Stimulated activated CD8-positive, alpha-beta memory T cell treated with anti-CD3 and anti-CD28 coated beads, Interleukin-15, amount 100 ng/mL, for 4 hours (primary cell): ENCODE measurements at places on chromosomes 12 and 14.

GRCh38 chr12:83005534-83006197, 319.0 kb downstream of the TMTC2 start:
- no peak for DNase-seq

DNA sequence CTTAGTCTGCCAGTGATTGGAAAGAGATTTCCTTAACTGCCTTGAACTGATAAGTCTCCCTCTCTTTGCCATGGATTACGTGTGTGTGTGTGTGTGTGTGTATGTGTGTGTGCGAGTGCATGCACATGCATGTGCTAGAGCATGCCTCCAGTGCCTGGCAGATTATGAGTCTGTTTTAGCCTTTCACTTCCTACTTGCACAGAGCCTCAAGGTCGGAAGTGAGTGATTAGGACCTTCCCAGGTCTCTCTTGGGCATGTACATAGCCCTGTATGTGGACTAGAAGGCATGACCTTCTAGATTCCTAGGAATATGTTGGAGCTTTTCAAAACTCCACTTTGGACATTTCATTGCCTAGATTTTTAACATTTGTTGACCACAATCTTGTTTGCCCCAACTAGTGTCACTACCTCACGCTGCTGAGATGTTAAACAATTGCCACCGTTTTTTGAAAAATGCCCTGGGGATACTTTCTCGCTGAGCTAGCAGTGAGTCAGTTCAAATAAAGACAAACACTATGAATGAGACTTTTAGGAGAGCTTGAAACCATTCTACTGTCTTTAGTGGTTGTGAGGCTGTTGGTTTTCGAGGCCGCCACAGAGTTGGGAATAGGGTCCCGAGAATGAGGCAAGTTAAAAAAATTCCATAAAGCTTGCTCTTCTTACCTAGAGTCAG, 28.2 kb downstream of the KIAA0586 start:
- no peak for DNase-seq

DNA sequence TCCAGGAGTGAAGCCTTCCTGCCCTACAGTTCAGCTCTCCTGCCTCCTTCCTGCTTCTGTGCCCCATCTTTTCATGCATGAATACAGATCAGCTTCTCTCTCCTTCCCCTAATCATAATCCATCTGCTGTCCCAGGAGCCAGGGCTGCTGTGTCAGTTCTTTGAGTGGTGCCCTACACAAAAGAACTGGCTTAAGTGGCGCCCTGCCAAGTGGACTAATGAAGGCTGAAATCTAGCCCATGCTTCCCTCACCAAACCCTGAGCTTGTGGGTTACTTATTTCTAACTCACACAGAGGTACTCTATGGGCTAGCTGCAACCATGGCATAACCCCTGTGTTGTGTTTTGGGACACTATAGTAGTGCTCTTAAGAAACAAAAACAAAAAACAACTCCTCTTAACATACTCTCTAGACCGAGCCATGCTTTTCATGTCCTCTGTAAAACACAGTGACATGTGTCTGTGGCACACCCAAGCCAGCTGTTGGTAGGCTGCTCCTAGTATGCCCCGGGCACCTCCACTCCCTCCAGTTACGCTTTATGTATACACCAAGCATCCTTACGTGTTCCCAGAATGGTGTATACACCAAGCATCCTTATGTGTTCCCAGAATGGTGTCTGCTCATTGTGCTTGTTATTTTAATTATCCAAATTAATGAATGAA, 19.3 kb upstream of the ETV6 start:
- no peak for DNase-seq

DNA sequence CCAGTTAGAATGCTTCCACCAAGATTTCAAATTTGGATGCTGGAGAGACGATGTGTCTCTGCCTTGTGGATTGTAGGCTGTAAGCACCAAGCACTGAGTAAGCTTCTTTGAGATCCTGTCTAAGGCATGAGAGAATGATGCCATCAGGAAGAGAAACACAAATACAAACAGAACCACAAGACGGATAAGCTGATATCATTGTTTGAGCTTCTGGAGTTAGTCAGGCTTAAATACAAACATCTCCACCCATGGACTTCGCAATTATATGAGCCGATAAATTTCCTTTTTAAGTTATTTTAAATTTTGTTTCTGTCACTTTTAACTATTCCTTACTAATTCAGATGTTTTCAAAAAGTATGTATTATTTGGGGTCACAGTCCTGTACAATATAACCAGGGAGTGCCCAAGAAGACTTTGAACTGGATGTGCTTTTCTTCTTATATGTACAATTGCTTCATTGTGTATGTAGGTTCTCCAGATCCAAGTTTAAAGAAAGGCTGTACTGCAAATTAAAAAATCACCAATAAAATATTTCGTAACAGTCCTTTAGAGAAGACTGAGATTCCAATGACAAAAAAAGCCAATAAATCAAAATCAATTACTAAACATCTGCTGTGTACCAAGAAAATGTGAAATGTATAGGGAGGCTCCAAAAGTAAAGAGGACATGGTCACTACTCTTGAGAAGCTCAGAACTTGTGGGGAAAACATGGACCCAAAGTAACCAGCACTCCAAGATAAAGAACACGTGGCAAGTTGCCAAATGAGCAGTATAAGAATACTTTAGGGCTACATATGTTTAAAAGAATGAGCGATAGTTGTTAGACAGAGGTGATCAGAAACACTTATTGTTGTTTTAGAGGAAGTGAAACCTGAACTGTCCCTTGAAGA, 274.1 kb downstream of the ADAMTS20 start:
- no peak for DNase-seq

DNA sequence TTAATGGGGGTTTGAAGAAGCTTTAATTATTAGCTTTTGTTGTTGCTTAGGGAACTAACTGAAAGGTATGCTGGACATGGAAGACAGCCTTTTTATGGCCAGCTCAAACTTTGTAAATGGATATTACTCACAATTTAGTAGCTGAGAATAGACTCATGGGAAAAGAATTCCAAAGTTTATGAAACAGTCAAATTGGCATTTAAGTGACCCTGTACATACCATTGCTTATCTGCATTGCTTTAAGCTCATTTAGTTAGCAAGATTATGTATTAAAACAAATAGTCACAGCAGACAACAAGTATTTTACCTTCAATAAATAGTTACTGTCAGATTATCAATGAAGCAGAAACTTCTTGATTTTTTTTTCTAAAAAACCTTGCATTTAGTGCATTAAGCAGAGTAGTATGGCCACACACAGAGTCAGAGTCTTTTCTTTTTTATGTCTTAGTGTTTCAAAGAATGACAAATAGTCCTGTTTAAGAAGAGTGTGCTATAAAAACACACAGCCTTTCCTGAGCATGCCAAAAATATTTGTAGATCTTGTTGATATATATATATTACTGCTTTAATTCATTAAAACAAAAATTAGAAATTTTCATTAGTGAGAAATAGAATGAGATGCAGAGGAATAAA, 102.2 kb downstream of the TTC6 start:
- DNase-seq = no peak
